ENCODE measurements at places on chromosomes 3 and 15. TPM values are rescaled to one million over a fixed set of nuclear protein-coding genes. Genes with fewer than 3 reads are reported as not detected.

Gene RPL39L
- total RNA-seq: 9.3 TPM

Gene NMNAT3
- total RNA-seq: 1.2 TPM

Gene ZNF770
- total RNA-seq: 18.7 TPM

Gene CCRL2
- total RNA-seq: 0.62 TPM

Gene KIF15
- 0.59 TPM for total RNA-seq

Gene TMF1
- total RNA-seq: 25.3 TPM

Gene DISP2
- 0.10 TPM for total RNA-seq

All from cardiac ventricle fibroblast (primary cell).